ENCODE measurements at places on chromosomes 4 and X. TPM values are rescaled to one million over a fixed set of nuclear protein-coding genes. Genes with fewer than 3 reads are reported as not detected.

DNA sequence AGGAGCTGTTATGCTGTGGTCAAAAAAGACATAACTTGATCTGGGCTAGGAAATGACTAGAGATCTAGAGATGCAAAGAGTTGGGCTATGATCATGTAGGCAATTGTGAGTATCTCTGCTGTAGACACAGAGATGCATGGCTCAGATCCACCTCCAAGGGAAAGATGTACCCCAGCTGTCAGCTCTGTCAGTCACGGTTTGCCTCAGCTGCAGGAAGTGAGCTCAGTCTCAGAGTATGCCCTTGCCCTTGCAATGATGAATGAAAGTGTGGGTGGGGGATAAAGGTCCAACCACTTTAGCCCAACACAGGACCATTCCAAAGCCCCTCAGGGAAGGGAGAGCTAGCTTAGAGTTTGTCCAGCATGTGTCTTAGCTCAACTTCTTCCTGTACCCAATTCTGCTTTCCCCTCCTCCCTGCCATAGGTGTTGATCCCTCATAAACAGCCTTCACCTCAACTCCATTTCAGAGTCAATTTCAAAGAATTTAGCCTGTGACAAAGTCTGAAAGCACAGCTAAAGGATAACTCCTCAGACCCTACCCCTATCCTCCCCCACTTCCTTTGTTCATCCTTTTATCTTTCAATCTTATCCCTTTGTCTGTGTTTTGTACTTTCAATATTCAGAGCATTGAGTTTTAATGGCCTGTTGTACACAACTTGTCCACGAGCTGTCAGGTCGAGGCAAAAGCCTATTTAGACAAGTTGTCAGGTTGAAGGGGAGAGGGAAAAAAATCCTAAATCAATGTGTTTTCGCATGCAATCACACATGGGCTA, 90.6 kb downstream of the MID1IP1 start:
- no peaks in the 10 kb centered on the region for H3K27me3 ChIP-seq
- no peak for DNase-seq
- no peaks in the 10 kb centered on the region for H3K4me1 ChIP-seq
- no peak overlapping the region for H3K27ac ChIP-seq

Gene NDNF
- total RNA-seq, result 11.8 TPM

Gene TMPRSS11B
- total RNA-seq, result 0.83 TPM

GRCh38 chrX:150712619-150713018, 19.4 kb downstream of the MTMR1 start:
- H3K4me1 ChIP-seq, result peaks cover 4% of the 10 kb centered on the region
- no peaks in the 10 kb centered on the region for H3K36me3 ChIP-seq
- H3K27me3 ChIP-seq, result no peaks in the 10 kb centered on the region
- DNase-seq, result no peak
- H3K27ac ChIP-seq, result no peak overlapping the region

Gene GASK1B
- total RNA-seq, result 37.0 TPM

- H3K36me3 ChIP-seq, result no peaks in the 10 kb centered on the region
- no peaks in the 10 kb centered on the region for H3K27me3 ChIP-seq
- H3K4me3 ChIP-seq, result no peak overlapping the region
- H3K4me1 ChIP-seq, result no peaks in the 10 kb centered on the region
Measured at GRCh38 chr4:147289181-147289580, 191.7 kb upstream of the EDNRA start.

DNA sequence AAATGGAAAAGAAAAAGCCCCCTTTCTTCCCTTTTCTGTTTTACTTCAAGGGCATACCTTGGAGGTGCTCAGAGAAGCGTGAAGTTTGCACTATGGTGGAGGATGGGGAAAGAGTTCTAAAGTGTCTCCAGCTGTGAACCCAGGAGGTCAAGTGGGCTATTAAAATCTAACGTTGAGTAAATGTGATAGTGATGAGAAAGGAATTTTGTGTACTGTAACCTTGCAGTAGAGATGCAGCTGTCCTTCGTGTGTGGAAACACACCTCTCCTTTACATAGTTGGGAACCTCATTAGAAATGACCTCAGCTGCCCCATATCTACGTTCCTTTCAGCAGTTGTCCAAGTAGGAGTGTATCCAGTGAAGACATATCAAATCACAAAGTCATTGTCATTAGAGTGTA, 26.5 kb downstream of the ADH5 start:
- DNase-seq, result no peak
- no peak overlapping the region for H3K4me3 ChIP-seq
- no peak overlapping the region for H3K27ac ChIP-seq
- H3K27me3 ChIP-seq, result no peaks in the 10 kb centered on the region
- H3K4me1 ChIP-seq, result peaks cover 15% of the 10 kb centered on the region

DNA sequence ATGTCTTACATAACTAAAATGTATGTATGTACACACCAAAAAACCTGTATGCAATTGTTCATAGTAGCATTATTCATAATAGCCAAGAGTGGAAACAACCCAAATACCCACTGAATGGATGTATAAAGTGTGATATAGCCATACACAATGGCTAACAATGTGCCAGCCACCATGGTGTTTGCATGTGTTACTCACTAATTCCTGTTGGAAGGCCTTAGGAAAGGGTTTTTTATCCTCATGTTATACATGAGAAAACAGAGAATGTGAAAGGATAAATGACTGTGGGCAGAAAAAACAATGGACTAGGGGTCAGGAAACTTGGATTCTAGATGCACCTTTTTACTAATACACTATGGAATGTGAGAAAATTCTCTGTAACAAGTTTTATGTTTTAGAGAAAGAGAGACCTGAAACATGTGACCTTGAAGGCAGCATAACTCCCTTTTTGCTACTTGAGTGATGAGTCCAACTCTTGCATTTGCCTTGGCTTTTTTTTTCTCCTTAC, 55.7 kb downstream of the TIGD2 start:
- H3K4me1 ChIP-seq, result no peaks in the 10 kb centered on the region

Gene PAGE4
- not detected for total RNA-seq

DNA sequence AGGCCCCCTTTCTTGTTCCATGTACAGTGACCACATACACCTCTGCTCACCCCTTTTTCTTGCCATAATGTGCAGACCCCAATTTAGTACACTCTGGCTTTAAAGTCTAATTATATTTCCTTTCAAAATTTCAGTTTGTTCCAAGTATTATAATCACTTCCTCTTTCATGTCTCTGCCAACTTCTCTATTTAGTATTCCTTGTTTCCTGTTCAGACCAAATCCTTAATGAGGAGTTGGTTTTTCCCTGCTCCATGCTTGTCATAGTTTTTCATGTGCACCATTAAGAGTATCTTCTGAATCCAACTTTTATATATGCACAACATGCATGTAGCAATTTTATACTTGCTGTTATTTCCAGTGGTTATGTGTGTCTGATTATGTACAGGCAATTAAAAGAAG, 32.3 kb downstream of the USP53 start:
- H3K27me3 ChIP-seq, result no peaks in the 10 kb centered on the region
- peaks cover 8% of the 10 kb centered on the region for H3K4me1 ChIP-seq
- no peak overlapping the region for H3K27ac ChIP-seq
- H3K4me3 ChIP-seq, result no peak overlapping the region
- DNase-seq, result no peak

DNA sequence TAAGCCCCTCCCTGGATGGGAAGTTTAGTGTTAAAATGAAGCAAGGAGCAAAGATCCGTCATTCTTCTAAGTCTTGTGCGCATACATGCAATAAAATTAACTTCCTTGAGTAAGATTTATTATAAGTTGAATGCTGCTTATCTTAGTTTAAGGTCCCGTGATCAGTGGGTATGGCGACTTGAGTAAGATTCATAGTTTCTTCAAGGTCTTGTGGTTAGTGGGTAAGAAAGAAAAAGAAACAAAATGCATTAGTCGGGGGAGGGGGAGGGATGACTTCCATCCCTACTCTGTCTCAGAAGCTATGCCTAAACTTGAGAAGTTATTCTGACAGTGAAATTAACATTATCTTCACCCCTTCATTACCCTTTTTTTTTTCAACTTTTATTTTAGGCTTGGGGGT, 127.3 kb upstream of the MAGEB16 start:
- H3K27me3 ChIP-seq, result no peaks in the 10 kb centered on the region
- no peak overlapping the region for H3K27ac ChIP-seq
- H3K36me3 ChIP-seq, result no peaks in the 10 kb centered on the region

Gene NAA11
- not detected for total RNA-seq

Gene UGT2B15
- not detected for total RNA-seq

Gene GPR78
- total RNA-seq, result not detected

DNA sequence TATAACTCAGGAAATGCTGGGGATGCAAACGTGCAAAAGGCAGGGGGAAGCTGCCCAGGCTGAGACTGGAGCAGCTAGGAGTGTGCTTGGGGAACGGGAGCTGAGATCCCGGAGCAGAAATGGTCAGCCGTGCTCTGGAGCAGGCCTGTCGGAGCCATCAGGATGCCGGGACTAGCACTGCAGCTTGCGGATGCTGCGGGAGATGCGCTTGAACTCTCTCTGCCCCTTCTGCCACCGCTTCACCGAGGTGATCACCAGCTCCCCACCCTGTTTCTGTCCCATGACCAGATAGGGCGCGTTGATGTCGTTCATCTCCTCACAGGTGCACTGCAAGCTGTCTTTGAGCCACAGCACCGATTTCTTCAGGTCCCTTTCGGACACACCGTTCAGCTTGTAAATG, 7.6 kb downstream of the SFRP2 start:
- H3K4me1 ChIP-seq, result no peaks in the 10 kb centered on the region
- H3K27ac ChIP-seq, result no peak overlapping the region
- DNase-seq, result no peak
- no peak overlapping the region for H3K4me3 ChIP-seq

- H3K27ac ChIP-seq, result no peak overlapping the region
- H3K4me3 ChIP-seq, result no peak overlapping the region
- no peaks in the 10 kb centered on the region for H3K4me1 ChIP-seq
- DNase-seq, result no peak
- peaks cover 33% of the 10 kb centered on the region for H3K36me3 ChIP-seq
Measured at GRCh38 chr4:48602222-48602621, 112.2 kb downstream of the ZAR1 start.

GRCh38 chrX:77505227-77505626, 58.0 kb downstream of the FGF16 start:
- no peaks in the 10 kb centered on the region for H3K27me3 ChIP-seq
- H3K27ac ChIP-seq, result no peak overlapping the region
- H3K4me3 ChIP-seq, result no peak overlapping the region

DNA sequence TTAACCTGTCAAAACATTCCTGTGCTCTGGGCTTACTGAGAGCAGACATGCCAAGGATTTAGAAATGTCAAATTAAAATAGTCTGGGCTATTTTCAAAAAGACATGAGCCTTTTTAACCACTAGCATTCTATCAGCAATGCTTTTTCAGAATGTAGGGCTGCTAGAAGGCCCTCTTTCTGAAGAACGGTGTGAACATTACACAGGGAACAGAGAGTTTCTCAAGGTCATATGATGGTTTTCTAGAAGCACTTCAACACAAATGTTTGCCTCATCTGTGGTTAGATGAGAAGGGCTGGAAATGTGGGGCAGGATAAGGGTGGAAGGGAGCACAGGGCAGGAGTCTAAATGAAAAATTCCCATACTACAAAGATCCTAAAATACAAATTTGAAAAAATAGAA, 39.3 kb downstream of the GRIA3 start:
- H3K4me1 ChIP-seq, result peaks cover 7% of the 10 kb centered on the region
- H3K27me3 ChIP-seq, result no peaks in the 10 kb centered on the region
- no peak for DNase-seq
- no peak overlapping the region for H3K4me3 ChIP-seq
- no peak overlapping the region for H3K27ac ChIP-seq
- no peaks in the 10 kb centered on the region for H3K36me3 ChIP-seq

Gene WDR1
- 361 TPM for total RNA-seq

Gene KIF4A
- total RNA-seq, result 0.40 TPM

DNA sequence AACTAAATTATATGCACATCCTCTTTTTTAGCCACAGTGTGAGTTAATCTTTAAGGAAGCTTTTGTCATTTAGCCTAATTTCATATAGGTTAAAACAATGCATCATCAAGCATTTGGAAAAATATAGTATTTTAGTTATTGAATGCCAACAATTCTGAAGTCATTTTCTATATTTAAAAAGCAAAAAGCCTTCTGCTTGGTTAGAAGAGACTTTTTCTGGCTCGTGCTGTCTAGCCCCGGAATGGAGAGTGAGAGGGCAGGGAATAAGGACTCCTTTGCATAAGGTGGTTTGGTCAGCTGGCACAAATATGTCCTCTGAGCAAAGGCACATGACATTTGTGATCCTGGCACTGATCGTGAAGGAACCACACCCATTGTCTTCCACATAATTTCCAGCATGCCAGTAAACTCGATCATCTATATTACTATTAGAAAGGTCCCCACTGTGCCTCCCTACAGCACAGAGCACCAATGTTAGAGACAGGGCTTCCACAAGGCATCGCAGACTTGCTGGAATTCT, 393.7 kb upstream of the INTU start:
- H3K27ac ChIP-seq, result no peak overlapping the region
- no peaks in the 10 kb centered on the region for H3K36me3 ChIP-seq
- no peak overlapping the region for H3K4me3 ChIP-seq
- H3K27me3 ChIP-seq, result no peaks in the 10 kb centered on the region

Gene KCTD8
- 0.91 TPM for total RNA-seq

Gene CENPVL1
- not detected for total RNA-seq

GRCh38 chrX:148929686-148930085, 429.3 kb downstream of the AFF2 start:
- no peak overlapping the region for H3K27ac ChIP-seq
- no peaks in the 10 kb centered on the region for H3K36me3 ChIP-seq
- no peaks in the 10 kb centered on the region for H3K4me1 ChIP-seq
- no peaks in the 10 kb centered on the region for H3K27me3 ChIP-seq
- DNase-seq, result no peak
- no peak overlapping the region for H3K4me3 ChIP-seq

DNA sequence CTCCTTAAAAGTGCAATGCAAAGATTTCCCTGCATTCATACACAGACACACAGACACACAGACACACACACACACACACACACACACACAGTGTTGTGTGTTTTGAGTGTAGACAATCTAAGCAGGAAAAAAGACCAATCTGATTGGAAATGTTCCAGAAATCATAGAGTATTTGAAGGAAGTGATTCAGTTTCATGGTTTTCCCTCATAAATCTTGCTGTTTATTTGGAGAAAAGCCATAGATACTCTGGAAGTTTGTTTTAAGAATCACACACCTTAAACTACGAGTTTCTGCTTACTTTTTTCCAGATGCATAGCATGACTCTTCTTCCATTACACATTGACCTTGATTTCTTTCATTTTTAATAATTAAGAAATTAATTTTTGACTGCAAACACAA, 298.5 kb upstream of the BMP3 start:
- H3K27ac ChIP-seq, result no peak overlapping the region
- DNase-seq, result no peak
- no peaks in the 10 kb centered on the region for H3K4me1 ChIP-seq
- H3K27me3 ChIP-seq, result no peaks in the 10 kb centered on the region

DNA sequence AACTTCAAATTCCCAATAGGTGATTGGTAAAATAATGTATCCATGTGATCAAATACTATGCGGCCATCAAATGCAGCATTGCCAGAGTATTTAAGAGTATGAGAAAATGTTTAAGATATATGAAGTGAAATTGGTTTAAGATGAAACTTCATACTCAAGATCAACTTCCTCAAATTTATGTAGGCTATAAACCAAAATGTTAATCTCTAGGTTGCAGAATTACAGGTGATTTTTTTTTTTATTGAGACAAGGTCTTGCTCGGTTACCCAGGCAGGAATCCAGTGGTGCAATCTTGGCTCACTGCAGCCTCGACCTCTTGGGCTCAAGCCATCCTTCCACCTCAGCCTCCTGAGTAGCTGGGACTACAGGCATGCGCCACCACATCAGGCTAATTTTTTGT, 25.3 kb downstream of the ACSL4 start:
- H3K36me3 ChIP-seq, result no peaks in the 10 kb centered on the region
- peak overlapping the region; percentile 15 for H3K27ac ChIP-seq
- no peak overlapping the region for H3K4me3 ChIP-seq
- H3K4me1 ChIP-seq, result peaks cover 2% of the 10 kb centered on the region
- DNase-seq, result no peak
- H3K27me3 ChIP-seq, result no peaks in the 10 kb centered on the region

Measured in esophagus muscularis mucosa (tissue), 4 donors.